Lung (tissue), 17 donors: ENCODE measurements at places on chromosomes 7 and 10. TPM values are rescaled to one million over a fixed set of nuclear protein-coding genes. Genes with fewer than 3 reads are reported as not detected.

DNA sequence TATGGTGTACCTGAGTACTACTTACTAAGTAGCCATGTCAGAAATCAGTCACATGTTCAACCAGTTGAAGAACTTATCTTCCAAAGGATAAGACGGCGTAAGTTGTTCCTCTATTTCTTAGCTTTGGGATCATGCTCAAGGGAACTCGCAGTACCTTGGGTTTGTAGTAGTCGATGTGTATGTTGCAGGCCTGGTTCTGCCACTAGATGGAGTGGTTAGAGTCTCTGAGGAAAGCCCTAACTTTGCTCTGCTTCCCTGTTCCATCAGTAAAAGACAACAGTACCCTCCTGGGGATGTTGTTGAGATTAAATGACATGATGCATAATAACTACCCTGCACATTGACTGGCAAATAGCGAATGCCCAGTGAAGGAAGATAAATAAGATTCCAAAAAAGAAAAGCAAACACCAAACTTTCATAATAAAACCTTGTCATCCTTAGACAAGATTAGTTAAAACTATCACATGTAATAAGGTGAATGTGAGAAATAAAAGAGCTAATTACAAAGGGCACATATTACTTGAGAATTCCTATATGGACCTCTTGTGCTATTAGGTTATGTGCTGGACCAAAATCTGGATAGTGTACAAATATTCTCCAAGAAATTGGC lies 165.9 kb downstream of the ABCA13 start:
- DNase-seq, result no peak

DNA sequence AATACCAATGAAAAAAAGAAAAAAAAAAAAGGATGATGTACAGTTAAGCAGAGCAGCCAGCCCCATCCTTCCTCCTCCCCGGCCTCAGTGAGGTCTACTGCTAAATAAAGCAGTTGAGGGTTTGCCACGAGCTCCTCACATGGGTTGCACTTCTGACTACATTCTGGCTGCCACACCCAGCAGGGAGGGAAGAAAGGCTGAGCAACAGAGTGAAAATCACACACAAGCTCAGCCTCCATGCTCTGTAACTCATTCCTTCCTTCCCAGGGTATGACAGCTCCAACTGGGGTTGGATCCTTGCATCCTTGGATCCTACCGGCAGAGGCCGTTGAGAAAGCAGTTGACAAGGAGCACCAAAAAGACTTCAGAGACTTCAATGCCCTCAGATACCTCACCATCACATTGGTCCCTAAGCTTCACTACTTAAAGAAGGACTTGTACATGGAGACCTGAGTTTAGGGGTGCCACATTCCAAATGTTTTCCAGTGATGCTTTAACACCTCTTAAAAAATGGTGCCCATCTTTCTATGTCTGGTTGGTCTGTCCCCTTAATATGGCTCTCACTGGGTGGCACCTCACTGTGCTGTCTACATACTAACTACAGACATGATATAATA lies 52.9 kb upstream of the PIK3CG start:
- DNase-seq, result no peak

DNA sequence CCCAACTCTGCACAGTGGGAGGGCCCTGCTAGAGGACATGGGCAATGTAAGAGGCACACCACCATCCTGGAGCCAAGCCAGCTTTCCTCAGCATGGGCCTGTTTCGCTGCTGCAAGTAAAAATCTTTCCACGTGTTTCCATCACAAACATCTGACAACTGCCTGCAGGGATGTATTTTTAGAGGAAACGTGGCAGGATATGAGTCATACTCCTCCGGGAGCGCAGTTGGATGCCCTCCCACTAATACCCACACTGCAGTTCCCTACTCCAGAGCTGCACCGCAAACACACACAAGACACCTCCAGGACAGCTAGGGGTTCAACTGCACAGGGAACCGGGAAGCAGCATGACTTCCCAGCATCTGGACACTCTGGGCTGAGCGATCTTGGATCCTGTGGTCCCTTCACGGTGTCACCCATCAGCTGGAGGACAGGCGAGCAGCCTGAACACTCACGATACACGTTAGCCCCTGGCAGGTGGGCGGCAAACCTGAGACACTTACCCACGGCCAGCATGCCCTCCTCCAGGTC lies 26.1 kb downstream of the PLAC9 start:
- peak; percentile 64 for DNase-seq

DNA sequence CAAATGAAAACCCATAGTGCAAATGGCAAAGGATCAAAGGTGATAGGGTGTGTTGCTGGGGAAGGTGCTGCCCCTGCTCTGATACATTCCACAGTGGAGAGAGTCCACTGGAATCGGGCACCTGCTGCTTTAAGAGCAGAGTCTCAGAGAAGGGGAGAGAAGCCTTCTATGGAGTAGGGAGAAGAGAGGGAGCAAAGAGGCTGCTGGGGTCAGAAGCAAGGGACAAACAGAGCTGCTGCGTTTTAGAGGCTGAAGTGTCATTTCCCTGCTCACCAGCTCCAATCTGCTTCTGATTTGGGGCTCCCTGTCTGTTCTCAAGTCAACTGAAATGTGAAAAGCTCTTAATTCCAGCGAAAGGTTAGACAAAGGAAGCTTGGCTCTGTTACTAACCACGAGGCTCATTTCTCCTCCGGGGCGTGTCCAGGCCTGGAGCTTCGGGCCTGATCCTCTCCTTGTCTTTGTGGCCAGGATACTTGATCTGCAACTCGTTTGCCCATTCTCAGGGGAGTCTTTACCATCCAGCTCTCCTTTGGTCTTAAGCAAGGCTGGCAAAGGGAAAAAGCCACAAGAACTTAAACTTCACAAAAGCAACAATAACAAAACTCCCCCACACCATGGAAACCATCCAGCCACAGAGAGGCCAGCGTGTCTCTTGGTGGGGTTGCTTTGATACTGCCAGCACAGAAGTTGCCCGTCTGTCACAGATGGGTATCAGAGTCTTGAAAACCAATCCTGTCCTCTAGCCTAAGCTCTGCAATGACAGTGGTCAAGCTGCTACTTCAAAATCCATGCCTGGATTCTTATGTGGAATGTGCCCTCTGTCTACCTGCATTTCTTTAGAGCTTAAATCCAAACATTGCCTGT lies 692.6 kb downstream of the SUGCT start:
- no peak for DNase-seq

GRCh38 chr10:81306971-81307782 lies 567.8 kb upstream of the NRG3 start:
- no peak for DNase-seq

Gene MEIG1
- polyA plus RNA-seq, result 1.5 TPM
